ENCODE measurements at places on chromosomes 12 and 14.
A peak's percentile ranks its signal among the peaks of the same experiment; 100 is the strongest.

GRCh38 chr12:17148706-17149105, 542.7 kb upstream of the LMO3 start:
- no peak for DNase-seq

GRCh38 chr14:29465095-29465494, 462.6 kb downstream of the PRKD1 start:
- DNase-seq, result no peak

- no peak for DNase-seq
Measured at GRCh38 chr14:23675906-23676305, 39.7 kb downstream of the DHRS2 start.

- DNase-seq, result no peak
Measured at GRCh38 chr12:76765598-76765997, 1.7 kb downstream of the ZDHHC17 start.

DNA sequence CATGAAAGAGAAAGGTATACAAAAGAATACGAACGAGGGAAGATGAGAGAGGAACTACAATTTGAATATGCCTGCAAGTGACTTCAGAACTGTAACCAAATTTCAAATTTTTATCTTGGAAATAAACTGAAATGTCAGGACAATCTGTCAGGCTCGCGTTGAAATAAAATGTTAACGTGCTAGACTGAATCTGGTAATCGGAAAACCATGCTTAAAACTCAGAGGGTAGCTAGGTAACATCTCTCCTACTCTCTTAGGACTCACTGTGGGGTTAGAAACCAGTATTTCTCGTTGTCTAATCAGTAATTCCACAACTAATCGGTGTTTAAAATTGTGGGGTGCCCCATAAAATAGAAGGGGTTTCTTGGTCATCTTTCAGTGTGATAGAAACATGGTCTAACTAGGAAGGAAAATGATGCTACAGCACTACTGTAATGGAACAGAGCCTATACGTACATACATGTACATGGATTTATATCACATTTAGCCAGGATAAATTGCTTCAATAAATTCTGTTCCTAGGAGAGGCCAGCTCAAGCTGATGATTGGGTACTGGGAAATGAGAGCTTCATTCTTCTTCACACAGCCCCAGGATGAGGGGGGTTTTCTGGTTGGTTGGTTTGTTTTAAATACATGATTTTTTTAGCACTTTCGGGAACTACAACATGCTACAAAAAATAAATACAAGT, 23.9 kb downstream of the ATF7 start:
- DNase-seq, result no peak

- DNase-seq, result no peak
Measured at GRCh38 chr12:105271364-105271763, 35.4 kb upstream of the APPL2 start.

- no peak for DNase-seq
Measured at GRCh38 chr14:29236848-29237247, 470.3 kb downstream of the FOXG1 start.

DNA sequence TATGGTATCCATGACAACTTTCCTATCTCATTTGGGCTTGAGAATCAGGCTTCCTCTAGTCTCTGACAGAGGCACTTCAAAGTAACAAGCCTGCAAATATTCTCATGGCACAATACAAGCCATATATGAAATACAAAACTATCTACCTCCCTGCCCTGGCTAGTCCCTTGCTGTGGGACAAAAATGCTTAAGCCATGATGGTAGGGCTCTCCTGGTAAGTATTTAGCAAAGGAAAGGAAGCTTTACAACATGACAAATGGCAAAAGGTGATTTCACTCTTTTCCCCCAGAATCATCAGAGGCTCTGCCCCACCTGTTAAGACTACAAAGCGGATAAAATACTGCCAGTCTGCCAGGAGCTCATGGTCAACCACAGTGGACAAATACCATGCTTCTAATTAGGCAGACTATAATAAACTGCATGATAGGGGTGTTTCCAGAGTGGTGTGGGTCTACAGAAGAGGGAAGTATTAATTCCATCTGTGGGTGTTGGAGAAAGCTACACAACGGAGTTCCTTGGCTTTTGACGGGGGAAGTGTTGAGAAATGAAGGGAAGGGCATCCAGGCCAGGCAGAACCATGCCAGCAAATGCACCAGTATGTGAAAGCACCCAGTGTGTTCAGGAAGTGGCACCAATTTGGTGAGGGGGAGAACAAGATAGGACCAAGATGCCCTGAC, 92.9 kb downstream of the SPTSSA start:
- no peak for DNase-seq

DNA sequence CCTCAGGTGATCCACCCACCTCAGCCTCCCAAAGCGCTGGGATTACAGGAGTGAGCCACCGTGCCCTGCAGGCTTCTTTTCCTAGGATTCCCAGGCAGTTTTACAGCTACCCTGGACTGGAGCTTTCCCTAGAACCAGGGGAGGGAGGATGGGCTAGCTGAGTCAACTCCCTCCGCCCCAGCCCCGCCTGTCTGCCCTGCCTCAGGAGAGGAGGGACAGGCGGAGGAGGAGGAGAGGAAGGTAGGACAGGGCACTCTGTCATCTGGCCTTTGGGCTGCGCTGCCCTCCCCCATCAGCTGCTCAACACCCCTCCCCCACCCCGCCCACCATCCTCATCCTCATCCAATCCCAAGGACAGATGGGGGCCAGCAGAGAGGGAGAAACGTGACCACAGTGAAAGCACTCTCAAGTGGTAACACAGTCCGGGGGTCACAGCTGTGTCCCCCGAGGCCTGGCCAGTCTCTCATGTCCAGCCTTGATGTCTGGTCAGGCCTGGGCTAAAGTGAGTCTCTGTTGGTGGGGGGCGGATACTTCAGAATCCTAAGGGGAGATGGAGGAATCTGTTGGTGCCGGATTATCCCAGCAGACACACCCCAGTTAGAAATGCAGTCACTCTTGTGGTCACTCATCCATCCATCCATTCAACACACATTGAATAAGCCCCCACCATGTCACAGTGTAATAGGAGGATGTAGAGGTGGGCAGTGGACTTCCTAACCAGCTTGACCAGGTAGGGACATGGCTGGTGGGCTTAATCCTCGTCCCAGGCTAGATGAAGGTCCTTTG, 12.3 kb downstream of the FIGNL2 start:
- no peak for DNase-seq

GRCh38 chr12:116880817-116881324, 370 bp downstream of the HRK start:
- no peak for DNase-seq

DNA sequence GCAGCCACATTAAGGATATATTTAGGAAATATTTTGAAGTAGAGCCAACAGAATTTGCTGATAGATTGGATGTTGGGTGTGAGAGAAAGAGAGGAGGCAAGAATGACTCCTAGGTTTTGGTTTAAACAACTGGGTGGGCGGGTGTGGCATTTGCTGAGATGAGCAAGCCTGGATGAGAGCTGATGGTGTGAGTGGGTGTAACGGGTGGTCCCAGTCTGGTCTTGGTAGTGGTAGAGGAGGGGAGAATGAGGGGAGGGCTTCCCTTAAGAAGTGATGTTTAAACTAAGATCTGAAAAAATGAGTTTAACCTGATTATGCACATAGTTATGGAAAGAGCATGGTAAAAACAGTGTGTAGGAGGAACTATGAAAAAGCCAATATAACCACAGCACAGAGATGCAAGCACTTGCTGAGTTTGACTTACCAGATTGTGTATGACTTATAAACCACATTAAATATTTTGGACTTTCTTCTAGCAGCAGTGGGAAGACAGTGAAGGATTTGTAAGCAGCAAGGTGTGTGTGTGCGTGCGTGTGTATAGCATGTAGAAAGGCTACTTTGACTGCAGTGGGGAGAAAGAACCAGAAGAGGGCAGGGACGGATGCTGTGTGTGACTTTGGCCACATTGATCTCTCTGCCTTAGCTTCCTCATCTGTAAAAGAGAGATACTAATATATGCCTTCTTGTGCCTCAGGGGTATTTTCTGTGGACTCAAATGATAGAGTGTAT, 139.7 kb downstream of the PRIMA1 start:
- no peak for DNase-seq

- no peak for DNase-seq
Measured at GRCh38 chr14:47191700-47192099, 483.7 kb downstream of the MDGA2 start.

DNA sequence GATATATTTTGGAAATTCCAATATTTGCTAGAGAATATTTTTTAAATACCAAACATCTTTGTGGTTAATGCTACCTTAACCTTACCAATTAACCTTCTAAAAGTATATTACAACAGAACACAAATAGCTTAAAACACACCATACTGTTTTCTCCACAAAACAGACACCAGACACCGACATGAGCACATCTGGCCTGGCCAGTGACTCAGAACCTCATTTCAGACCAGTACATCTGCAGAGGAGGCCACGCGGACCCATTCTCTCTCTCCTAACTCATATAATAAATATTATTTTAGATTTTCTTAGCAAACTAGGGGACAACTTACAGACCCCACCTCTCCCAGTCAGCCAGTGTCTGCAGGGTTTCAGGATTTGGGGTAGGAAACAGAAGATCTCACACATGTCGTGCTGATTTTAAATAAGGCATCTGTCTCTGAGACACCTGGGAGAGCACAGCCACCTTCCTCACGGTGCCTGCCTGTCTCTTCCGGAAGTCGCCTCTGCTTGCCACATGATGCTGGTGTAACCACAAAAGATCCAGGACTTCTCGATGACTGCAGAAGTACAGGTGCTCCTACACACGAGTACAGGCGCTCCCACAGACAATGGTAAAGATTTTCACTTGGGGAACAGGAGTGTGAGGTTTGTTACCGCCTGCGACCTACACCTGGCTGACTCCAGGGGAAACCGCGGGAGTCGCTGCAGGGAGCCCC, 9.7 kb upstream of the ANKLE2 start:
- DNase-seq, result peak; percentile 69

DNA sequence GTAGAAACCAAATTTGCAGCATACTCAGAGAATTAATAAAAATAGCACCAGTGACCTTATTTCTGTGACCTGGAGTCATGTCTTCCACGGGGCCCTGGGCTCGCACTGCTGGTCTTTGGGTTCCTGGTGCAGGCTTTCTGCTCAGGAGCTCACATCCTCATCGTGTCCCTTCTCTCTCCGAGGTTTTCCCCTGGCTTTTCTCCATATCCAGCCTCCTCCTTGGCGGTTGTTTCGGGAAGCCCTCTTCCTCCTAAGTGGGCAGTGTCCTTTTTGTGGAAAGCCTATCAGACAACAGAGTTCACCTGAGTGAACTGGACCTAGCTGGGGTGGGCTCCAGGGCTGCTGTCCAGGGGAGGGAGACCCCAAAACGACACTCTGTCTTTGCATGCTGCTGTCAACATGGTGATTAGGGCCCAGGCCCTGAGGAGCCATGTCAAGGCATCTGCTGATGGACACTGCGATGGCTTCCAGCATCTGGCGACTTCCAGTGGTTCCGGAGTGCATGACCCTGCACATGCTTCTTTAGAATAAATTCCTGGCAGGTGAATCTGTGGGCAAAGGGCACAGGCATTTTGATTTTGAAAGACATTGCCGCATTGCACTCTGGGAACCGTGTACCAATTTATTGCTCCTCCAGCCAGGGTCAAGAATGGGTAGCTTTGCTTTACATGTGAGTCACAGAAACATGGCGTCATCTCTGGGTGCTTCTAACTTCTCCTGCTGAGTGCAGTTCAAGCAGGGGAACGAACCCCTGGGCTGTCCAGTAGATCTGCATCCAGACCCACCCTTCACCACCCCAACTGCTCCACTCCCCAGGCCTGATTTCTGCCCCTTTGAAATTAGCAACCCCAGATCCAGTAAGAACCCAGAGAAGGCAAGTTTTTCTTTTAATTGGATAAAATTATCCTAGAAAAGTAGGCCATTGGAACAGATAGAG, 136.8 kb downstream of the ADGRD1 start:
- no peak for DNase-seq

- DNase-seq, result no peak
Measured at GRCh38 chr14:59310633-59311032, 122.2 kb downstream of the DAAM1 start.

- peak; percentile 45 for DNase-seq
Measured at GRCh38 chr12:21656905-21657325, 727 bp downstream of the LDHB start.

- DNase-seq, result no peak
Measured at GRCh38 chr14:76081642-76082041, 70.1 kb upstream of the GPATCH2L start.

DNA sequence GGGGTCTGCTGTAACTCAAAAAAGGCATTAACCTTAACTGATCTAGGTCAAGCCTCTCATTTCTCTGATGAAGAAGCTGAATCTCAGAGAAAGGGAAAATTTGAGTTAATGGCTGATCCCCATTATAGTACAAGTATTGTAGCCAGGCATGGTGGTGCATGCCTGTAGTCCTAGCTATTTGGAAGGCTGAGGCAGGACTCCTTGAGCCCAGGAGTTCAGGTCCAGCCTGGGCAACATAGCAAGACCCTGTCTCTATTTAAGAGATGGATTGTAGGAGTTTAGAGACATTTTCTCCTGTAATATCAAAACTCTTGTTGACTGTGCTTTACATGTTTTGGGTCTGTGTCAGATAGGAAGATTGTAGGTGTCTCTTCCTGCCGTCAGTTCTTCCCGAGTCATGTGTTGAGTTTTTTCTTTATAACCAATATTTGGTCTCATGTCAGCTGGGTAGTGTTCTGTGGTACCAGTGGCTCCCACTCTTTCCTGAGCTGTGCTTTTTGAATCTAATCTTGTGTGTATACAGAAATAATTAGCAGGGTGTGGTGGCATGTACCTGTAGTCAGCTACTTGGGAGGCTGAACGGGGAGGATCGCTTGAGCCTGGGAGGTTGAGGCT, 8.6 kb downstream of the COPZ1 start:
- DNase-seq, result no peak

GRCh38 chr14:23121361-23121771, 2.3 kb upstream of the CEBPE start:
- no peak for DNase-seq

- DNase-seq, result no peak
Measured at GRCh38 chr12:114747012-114747858, 63.3 kb upstream of the TBX3 start.

DNA sequence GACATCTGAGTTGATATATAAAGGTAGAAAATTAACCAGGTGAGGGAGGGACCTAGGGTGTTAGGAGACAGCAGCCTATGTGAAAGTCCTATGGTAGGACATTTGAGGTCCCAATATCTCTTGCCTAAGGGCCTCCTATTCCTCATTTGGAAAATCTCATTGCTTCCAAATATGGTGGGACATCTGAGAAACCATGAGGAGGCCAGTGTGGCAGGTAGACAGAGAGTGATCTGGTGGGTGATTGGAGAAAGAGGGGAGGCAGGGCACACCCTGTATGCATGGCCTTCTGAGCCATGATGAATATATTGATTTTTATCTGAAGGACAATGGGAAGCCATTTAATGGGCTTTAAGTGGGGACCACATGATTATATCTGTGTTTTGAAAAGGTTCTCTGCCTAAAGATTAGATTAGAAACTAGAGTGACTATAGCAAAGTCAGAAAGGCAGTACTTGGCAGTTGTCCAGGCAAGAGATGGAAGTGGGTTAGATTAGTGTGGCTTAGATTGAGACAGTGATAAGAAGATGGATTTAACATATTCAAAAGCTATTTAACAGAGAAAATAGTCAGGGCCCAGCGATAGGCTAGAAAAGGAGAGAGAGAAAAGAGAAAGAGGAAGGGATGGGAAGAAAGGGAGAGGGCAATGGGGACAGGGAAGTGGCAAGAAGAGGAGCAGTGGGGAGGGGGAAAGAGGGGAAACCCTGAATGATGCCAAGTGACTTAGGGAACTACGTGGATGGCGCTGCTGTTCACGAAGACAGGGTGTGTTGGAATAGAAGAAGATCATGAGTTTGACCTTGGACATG, 237.2 kb upstream of the SRRM4 start:
- no peak for DNase-seq

GRCh38 chr12:16238661-16239060, 38.8 kb downstream of the SLC15A5 start:
- DNase-seq, result no peak
